ENCODE measurements at places on chromosomes 6 and 20.

GRCh38 chr6:166924531-166924930 lies 31.8 kb downstream of the RNASET2 start:
- no peak for DNase-seq

DNA sequence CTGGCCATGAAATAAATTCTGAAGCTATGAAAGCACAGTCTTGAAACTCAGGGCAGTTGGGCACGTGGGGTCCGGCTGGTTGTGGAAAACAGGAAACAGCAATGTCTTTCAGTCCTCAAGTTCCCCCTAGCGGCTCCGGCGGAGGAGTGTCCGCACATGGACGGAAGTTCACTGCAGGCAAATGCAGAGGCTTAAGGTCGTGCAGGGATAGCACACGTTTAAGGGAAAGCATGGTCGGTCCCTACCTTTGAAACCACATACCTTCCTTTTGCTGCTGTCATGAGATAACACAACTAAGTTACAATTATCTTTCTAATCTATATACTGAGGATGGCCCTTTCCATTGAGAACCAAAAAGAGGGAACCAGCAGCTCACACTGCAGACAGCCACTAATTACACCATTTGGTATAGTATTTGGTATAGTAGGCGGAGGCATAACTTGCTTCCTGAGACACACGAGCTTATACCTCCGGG lies 52.6 kb upstream of the NFATC2 start:
- peak; percentile 64 for DNase-seq

DNA sequence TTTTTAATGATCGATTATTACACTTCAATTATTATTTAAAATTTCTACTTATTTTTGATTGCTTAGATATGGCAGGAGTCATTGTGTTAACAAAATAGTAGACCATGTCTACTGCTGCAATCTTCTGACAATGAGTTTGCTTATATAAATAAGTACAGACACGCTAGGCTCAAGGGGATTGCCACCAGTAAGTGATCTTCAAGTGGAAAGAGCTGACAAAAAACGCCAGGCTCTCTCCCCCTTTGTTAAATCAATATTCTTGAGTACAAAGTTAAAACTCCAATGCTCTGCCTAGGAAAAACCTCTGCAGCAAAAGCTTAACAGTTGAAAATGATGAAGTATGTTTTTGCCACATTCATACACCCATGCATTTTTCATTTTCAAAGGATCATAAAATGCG lies 738.1 kb downstream of the HDGFL1 start:
- no peak for DNase-seq

DNA sequence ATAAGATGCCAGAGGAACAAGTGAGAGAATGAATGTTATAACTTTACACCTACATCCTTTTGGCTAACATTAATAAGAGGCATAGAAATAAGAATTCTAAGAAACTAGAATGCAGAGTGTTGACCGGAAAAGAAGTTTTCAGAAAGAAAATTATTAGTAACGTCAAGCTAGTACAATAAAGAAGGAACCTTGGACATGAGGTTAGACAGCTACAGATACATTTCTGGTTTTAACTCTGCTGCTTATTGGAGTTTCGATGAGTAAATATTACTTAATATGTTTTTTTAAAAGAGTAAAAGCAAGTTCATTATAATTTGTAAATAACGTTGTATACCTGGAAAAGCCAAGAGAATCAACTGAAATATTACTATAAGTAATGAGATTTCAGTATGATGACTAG lies 22.7 kb downstream of the TAB2 start:
- DNase-seq, result no peak

- peak; percentile 21 for DNase-seq
These were observed 25.5 kb upstream of the KCNK16 start for GRCh38 chr6:39347906-39348585.

- no peak for DNase-seq
These were observed 155.3 kb upstream of the ZNF217 start for GRCh38 chr20:53748821-53749421.

- no peak for DNase-seq
These were observed 215.5 kb downstream of the ALDH8A1 start for GRCh38 chr6:134734312-134734869.

- DNase-seq, result no peak
These were observed 42.3 kb downstream of the ANKEF1 start for GRCh38 chr20:10077081-10077471.

GRCh38 chr20:18532626-18533025 lies 24.9 kb downstream of the SEC23B start:
- DNase-seq, result no peak

- DNase-seq, result no peak
These were observed 37.6 kb downstream of the LAMP5 start for GRCh38 chr20:9551808-9552550.

GRCh38 chr6:109867009-109867969 lies 110.8 kb upstream of the GPR6 start:
- no peak for DNase-seq

DNA sequence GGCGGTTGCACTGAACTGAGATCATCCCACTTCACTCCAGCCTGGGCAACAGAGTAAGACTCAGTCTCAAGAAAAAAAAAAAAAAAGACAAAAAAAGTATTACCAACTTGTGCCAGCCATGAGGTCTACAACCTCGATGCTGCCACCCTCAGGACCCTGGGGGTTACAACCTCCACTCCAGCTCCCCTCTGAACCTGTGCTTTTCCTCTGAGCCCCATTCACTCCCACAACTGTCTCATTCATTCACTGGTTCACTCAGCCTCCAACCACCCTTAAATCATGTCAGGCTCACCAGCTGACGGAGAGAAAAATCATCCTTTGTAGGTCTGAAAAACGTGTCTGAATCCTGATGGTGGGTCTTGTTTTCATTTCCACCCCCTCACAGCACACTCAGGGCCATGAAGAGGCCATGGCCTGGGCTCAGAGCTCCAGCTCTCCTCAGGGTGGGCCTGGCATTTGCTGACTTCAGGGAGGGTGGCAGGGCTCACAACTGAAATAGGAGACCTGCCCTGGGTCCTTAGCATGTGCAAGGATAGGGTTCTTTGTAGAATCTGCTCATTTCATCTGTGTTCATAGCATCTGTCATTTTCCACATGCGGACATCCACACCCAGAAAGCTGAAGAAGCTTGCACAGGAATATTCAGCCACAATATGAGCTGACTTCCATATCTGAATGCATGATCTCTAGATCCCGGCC lies 1.9 kb upstream of the ULBP1 start:
- no peak for DNase-seq

DNA sequence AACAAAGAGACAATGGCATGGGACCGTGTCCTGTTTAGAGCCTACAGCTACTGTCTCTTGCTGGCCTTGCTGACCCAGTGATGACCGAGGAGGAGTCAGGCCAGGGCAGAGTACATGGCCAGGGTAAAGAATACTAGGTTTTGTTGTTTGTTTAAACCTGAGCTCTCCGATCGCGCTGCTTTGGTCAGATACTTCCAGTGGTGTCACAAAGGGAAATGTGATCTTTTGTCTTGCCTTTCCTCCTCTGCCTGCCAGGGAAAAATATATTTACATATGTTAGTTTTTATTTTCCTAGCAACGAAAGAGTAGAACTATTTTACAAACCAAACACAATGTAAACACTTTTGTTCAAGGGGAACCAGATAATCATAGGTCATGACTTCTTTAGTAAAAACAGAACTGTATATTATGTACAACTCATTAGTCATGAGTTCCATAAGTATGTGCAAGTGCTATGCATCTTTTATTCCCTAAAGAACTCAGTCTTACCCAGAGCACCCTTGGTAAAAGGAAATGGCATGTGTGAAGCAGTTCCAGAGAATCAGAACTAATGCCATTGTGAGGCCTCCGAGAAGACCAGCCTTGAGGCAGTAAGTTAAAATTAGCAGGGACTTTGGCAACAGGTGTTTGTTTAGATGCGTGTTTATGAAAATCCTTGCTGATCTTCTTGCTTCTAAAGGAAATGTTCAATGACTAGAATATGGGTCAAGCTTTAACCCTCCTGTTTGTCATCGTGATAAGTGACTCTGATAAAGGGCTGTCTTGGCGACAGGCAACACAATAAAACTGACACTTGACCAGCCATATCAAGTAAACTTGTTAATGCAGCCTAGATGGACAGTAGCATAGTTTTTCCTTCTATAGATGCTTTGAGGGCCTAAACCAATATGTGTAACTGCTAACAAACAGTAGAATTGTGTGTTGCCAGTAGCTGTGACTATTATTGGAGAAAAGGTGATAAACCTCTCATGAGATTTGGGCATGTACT lies 204.6 kb downstream of the NKAIN2 start:
- no peak for DNase-seq

GRCh38 chr6:162854734-162855191 lies 127.0 kb downstream of the PACRG start:
- no peak for DNase-seq

GRCh38 chr6:7016226-7016625 lies 91.5 kb upstream of the RREB1 start:
- DNase-seq, result no peak

- no peak for DNase-seq
These were observed 75.5 kb downstream of the NOL4L start for GRCh38 chr20:32509639-32510066.

DNA sequence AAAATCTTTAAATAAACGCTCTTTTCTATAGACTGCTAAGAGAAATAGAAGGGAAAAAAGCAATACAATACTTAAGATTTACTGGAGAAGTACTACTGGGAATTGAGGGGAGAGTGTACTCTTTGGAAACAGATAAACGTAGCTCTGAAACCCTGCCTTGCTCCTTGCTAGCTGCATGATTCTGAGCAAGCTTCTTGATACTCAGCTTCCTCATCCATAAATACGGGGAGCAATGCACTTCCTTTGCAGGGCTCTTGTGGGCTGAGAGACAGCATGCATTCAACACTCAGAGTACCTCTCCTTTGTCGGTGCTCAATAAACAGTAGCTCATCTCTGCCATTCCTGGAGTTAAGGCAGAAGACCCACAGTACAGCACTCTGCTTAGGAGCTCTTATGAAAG lies 159.7 kb downstream of the BTBD9 start:
- DNase-seq, result no peak

DNA sequence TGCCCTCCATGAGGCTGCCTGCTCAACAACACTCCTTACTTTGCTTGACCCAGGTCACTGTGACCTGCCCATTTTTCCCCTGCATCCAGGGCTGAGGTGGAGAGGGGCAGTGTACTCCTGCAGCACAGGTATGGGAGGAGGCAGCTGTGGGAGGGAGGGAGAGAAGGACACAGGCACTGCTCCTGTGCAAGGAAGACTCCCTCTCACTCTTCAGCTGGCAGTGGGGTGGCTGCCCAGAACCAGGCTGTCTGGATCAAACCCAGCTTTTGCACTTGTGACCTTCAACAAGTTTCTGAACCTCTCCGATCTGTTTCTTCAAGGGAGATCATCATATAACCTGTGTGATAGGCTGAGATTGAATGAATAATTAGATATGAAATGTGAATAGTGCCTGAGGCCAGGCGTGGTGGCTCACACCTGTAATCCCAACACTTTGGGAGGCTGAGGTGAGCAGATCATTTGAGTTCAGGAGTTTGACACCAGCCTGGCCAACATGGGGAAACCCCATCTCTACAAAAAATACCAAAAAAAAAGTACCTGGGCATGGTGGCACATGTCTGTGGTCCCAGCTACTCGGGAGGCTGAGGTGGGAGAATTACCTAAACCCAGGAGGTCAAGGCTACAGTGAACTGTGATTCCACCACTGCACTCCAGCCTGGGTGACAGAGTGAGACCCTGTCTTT lies 14.1 kb downstream of the TGIF2 start:
- DNase-seq, result no peak

DNA sequence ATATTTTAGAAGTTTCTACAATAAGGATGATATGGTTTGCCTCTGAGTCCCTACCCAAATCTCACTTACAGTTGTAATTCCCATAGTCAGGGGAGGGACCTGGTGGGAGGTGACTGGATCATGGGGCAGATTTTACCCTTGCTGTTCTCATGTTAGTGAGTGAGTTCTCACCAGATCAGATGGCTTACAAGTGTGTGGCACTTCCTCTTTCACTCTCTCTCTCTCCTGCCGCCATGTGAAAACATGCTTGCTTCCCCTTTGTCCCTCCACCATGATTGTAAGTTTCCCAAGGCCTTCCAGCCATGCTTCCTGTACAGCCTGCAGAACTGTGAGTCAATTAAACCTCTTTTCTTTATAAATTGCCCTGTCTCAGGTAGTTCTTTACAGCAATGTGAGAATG lies 527.5 kb upstream of the ID4 start:
- no peak for DNase-seq

Data from stimulated activated CD8-positive, alpha-beta memory T cell treated with anti-CD3 and anti-CD28 coated beads, Interleukin-4, amount 100 ng/mL, for 1 hour (primary cell).